Immature natural killer cell (primary cell): ENCODE measurements at places on chromosomes 1 and 21. TPM values are rescaled to one million over a fixed set of nuclear protein-coding genes. Genes with fewer than 3 reads are reported as not detected.

- no peak for DNase-seq
These were observed 8.9 kb upstream of the IL12RB2 start for GRCh38 chr1:67298762-67299161.

DNA sequence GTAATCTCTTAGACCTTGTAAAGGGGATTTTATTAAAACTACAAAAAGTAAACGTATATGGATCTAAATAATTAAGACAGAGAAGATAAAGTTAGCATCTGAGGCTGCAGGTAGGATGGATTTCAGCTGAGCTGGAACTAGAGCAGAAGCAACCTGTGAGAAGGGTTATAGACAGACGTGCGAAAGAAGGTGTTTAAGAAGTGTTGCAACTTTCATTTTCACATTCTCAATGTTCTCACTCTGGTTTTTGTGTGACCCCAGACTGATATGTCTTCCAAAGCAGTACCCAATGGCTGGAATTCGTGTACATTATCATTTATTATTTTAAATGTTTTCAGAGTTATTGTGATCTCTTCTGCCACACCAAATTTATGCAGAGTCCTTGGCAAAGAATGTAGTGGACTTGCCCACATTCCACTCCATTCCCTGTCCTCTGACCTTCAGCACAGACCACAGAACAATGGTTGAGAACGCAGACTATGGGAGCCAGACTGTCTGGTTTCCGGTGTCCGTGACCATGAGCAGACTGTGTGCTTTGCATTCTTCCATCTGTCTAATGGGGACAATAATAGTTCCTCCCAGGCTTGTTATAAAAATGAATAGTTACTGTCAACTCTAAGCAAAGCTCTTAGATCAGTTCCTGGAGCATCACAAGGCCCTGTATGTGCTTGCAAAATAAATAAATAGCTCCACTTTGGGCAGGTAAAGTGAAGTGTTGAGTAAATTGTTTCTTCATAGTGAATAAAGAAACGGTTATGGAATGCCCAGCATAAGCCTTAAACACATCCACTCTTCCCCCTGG, 140.6 kb upstream of the SAMSN1 start:
- peak; percentile 11 for DNase-seq

DNA sequence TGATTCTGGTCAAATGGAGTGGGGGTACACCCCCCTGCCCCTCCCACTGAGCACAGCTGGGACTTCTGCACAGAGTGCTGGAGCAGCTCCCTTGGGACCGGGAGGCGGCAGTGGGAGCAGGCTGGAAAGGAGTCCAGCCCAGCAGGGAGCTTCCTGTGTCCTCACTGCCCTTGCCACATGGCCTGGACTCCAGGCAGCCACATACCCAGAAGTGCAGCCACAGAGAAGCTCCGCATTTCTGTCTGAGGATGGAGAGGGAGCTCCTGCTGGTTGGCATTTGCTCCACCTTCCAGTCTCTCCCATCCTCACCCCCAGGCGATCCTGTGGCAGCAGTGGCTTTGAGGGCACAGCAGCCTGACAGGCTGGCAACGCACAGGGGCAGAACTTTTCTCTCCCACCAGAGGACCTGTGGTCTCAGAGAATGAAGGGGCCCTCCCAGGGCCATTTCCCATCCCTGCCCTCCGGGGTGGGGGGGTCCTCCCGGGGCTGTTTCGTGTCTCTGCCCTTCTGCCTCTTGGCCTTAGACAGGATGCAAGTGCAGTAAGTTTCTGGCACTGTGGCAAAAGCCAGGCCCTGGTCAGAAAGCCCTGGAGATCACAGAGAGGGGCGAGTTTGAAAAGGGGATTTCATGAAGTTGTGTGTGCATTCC, 103.6 kb upstream of the COL6A1 start:
- no peak for DNase-seq

Gene FCRLA
- polyA plus RNA-seq = 0.42 TPM

Gene PGLYRP3
- polyA plus RNA-seq = not detected
